ENCODE measurements at places on chromosomes 5 and 9.

GRCh38 chr9:86282979-86283535 is 719 bp upstream of the ISCA1 start:
- DNase-seq, result peak; percentile 76

DNA sequence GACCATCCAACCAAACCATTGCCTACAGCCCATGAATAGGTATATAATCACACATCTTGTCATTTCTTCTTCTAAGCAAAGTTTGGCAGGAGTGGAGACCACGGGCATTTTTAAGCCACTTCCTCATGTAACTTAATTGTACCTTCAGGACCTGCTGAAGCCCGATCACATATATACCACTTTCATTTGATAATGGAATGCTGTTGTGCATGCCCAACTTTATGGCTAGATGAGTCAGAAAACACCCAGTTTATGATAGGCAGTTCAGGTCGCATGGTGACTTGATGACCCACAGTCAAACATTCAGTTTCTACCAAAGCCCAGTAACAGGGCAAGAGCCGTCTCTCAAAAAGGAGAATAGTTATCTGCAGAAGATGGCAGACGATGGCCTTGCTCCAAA is 2295.0 kb upstream of the ACO1 start:
- DNase-seq, result no peak

- DNase-seq, result no peak
Observed at GRCh38 chr5:7682379-7682778, 168.6 kb downstream of the CFAP90 start.

DNA sequence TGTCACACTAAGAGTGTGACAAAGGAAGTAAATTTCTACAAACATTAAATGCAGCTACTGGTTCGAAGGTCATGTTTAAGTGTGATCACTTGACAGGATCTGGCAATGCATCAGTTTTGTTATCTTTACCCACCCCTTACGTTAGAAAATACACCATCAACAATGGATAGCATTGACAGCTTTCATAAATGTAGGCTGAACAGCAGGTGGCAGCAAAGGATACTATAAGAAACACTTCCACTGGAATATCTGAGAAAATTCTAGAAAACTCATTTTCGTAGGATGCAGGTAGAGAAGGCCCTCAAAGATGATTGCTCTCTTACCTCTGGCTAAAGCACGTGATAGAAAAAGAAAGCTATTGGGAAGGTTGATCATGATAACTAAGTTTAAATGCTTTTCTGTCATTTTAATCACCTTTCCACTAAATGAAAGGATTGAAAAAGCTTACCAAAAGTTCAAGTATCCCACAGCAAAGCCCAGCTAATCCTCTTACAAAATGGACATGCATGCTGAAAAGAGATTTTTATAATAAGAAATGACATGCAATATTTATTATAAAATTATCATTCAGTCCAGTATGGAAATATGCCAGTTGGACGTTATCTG is 292.5 kb downstream of the PARP8 start:
- no peak for DNase-seq

DNA sequence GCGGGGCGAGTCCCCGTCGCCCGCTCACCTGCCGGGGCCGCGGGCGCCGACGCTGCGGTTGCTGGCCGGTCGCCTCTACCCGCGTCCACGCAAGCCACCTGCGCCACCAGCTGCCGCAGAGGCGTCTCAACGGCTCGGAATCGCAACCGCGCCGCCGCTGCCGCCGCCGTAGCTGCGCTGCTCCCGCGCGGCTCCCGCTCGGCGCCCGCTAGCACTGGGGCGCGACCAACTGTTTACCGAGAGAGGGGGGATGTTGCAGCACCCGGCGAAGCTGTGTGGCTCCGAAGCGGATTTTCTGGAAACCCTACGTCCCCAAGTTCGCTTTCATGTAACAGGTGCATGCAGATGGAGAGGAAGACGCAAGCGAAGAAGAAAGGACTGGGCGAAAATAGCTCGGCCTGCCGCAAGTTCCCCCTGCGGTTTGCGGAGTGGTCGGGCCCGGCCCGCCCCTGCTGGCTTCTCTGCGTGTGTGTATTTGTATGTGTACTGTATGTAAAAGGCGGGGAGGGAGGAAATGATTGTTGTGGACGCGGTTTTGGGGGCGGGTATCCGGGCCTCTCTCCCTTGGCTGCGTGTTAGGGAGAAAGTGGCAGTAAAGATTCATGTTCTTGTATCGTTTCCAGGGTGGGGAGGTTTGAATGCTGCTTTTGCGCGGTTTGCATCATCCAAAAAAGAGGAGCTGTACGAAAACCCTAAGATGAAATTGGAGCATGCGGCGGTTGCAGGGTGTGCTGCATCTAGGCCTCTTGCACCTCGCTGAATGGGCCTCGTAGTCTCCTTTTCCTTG is at the start of gene PSIP1:
PSIP1 (minus strand) TSS at position 182 of the 787 bp plus-strand sequence. CDS start 782 bp downstream, outside the sequence.
- peak; percentile 66 for DNase-seq

DNA sequence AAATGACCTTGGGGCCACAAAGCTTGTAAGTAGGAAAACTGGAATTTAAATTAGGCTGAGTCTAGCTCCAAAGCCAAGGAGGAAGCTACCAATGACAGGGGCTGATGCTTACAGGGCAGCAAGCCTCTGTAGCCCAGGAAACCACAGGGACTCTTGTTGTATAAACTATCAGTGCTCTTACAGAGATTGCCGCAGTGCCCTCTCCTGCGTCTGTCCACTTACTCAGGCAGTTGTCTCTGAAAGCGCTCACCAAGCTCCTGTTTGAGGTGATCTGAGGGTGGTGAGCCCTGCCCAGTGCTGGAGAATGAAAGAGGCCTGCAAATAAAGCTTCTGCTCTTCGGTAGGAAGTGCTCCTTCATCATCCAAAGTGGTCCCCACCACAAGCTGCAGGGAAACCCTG is 498.8 kb downstream of the ARHGEF28 start:
- DNase-seq, result no peak

DNA sequence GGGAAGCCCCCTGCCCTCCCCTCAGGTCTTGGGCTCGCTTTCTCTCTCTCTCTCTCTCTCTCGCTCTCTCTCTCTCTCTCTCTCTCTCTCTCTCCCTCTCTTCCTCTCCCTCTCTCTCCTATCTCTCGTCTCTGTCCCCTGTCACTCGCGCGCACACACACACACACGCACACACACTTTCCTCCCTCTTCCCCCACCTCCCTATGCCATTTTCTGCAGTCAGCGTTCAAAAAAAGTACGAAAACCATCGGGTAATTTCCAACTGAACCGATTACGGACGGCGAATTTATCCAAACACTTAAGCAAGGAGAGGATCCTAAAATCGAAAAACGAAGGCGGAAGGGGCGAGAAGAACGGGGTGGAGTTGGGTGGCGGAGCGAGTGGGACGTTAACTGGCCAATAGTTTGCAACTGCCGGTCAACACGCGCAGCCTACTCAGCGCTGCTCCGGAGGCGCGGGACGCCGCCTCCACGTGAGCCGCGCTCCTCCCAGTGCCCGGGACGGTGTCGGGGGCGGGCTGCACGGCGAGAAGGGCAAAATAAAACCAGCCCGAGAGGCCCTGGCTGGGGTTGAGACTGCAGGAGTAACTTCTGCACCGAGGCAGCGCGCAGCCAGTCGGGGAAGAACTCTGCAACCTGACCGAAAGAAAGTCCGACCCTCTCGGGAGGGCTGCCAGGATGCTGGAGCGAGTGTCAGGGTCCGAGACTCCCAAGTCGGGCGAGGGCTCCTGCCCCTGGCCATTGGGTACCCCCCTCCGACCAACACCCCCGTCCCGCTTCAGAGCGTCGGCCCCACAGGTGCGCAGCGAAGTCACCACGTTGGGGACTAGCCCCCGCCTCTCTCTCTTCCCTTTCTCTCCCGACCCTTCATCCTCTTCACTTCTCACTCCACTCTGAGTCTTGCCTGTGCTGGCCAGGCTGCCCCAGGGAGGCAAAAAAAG is 24.9 kb upstream of the ELAVL2 start:
- DNase-seq, result no peak

- DNase-seq, result no peak
Observed at GRCh38 chr9:115524453-115525059, 406.6 kb upstream of the TNC start.

GRCh38 chr5:41406424-41406823 is 104.0 kb downstream of the PLCXD3 start:
- no peak for DNase-seq

GRCh38 chr5:136149891-136150290 is 17.2 kb downstream of the SMAD5 start:
- no peak for DNase-seq

DNA sequence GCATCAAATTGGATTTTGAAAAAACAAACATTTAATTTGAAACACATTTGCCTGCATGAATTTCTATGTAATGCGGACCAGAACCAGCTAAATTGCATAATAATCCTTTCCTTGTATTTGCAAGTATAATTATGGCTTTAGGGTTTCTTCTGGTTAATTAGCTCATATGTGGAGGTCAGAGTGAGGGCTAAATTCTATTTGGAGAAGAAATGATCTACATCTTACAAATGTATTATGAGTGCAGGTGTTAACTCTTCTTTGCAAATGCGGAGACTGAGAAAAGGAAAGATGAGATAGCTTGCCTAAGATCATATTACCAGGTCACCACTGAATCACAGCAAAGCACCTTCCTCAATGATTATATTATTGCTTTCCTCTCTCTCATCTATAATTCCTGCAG is 194.7 kb downstream of the CDH9 start:
- DNase-seq, result no peak

GRCh38 chr5:105430516-105430915 is 1867.9 kb upstream of the NUDT12 start:
- no peak for DNase-seq

GRCh38 chr5:58013542-58014258 is 446.2 kb downstream of the PLK2 start:
- DNase-seq, result no peak

- no peak for DNase-seq
Observed at GRCh38 chr5:73365990-73366667, 82.4 kb downstream of the FOXD1 start.

- DNase-seq, result no peak
Observed at GRCh38 chr9:107219486-107220077, 63.5 kb upstream of the RAD23B start.

DNA sequence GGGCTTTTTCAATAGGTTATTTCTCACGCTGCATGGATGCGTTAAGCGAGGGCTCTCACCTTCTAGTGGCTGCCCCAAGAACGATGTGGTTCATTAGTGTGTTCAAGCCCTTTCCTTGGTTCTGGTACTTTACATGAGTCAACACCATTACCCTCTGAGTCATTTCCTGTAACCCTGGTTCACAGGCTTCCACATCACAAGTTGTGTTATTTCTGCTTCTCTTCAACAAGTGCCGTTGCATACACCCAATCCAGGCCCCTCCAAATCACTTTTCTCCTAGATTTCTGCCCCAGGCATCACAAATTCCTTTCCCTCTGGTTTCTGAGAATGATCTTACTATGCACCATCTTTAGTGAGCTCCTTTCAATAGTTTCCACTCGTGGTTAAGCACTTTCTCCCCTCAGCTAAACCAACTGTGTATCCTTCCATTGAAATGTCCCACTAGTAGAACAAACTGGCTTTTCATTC is 69.5 kb upstream of the RAD23B start:
- DNase-seq, result no peak

GRCh38 chr9:38284039-38284575 is 108.4 kb upstream of the ALDH1B1 start:
- DNase-seq, result no peak

GRCh38 chr5:134174841-134175839 is 1.6 kb downstream of the SKP1 start:
- no peak for DNase-seq

DNA sequence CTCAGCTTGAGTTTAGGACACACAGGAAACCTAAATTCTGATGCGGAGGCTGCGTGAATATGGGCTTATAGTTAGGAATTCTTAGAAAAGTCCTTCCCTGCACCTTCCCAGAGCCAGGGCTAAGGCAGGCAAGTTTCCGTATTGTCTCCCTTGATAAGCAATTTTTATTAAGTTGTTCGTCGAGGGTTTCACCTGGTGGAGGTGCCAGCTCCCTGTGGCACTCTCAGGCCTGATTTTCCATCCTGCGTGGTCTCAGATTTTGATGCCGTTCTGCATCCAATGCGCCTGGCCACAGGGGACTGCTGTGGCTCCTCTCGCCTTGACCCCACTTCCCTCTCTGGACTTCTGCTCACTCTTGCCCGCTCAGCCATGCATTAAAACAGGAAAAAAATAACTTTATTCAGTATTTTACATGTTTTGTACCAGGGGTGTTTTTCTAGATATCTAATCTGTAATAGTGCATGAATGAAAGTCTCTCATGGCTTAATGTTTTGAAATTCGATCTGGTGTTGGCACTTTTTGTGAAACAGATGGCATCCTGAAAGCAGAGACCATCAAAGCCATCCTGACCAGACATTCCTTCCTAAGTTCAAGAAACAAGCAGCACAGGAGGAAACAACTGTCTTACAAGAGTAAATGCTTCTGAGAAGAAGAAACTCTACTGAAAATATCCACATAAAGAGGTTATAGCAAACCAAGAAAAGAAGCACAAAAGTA is 50.7 kb downstream of the TRIP13 start:
- DNase-seq, result no peak

DNA sequence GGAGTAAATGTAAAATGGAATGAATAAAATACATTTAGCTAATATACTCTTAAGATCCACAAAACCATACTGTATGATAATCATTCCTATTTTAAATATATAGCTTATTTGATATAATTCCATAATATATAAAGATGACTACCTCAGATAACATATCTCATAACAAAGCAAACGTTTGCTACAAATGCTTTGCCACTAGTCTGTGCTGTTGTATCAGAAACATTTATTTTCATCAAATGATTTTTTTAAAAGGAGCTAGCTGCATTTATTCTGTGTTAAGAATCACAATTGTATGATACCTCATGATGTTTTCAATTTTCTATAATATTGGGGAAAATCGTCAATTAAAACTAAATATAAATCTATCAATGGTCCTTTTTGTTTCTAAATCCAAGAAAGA is 567.2 kb downstream of the PTPRD start:
- DNase-seq, result no peak

GRCh38 chr5:84535281-84535680 is 150.6 kb upstream of the EDIL3 start:
- DNase-seq, result no peak

DNA sequence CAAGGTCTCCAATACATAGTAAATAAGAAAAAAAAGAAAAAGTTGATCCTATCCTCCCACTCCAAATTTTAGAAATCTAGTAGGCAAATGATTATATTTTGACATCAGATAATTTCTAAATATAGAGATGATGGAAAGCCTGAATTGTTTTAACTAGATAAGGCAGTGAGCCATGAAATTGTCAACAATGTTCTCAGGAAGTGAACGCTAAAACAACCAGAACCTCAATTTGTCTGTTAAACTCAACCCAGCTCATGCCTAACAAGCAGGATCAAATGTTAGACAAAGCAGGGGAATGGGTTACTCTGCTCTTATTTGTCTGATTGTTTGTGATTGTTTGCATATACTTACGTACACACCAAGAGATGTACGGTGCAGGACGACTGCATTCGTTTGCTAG is 49.2 kb downstream of the ESM1 start:
- DNase-seq, result no peak

- DNase-seq, result no peak
Observed at GRCh38 chr5:16737209-16737608, 120.4 kb upstream of the RETREG1 start.

- DNase-seq, result no peak
Observed at GRCh38 chr5:150159741-150160179, 4.1 kb upstream of the PDGFRB start.

GRCh38 chr9:14383294-14383693 is 69.4 kb upstream of the NFIB start:
- no peak for DNase-seq
